ENCODE measurements at places on chromosomes 1 and 21. TPM values are rescaled to one million over a fixed set of nuclear protein-coding genes. Genes with fewer than 3 reads are reported as not detected.

- no peak overlapping the region for H3K4me3 ChIP-seq
- no peaks in the 10 kb centered on the region for H3K27me3 ChIP-seq
- H3K27ac ChIP-seq, result no peak overlapping the region
- DNase-seq, result no peak
- no peaks in the 10 kb centered on the region for H3K36me3 ChIP-seq
- peaks cover 5% of the 10 kb centered on the region for H3K4me1 ChIP-seq
Observed at GRCh38 chr1:17067069-17067426, 13.2 kb upstream of the SDHB start.

GRCh38 chr1:169025412-169025811, 81.1 kb upstream of the ATP1B1 start:
- no peak overlapping the region for H3K4me3 ChIP-seq
- no peaks in the 10 kb centered on the region for H3K4me1 ChIP-seq
- peaks cover 2% of the 10 kb centered on the region for H3K27me3 ChIP-seq
- H3K27ac ChIP-seq, result no peak overlapping the region
- no peak for DNase-seq

DNA sequence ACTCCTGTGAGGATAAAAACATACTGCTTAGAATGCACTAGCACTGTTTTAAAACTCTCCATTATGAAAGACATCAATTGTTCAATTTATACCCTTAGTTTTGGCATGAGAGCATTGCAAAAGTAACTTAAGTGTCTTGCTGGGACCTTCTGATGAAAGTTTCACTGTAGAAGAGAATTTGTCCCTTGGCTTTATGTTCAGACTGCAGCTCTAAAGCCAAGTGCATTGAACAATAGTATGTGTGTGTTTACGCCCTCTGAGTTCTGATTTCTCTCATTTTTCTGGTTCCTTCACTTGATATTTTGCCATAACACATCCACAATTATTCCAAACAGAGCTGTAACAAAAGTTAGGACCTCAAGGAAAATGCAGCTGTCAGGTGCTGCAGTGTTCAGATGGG, 474.6 kb downstream of the DISC1 start:
- H3K4me1 ChIP-seq, result no peaks in the 10 kb centered on the region
- no peak overlapping the region for H3K27ac ChIP-seq
- no peak overlapping the region for H3K4me3 ChIP-seq
- no peak for DNase-seq
- H3K27me3 ChIP-seq, result no peaks in the 10 kb centered on the region
- H3K36me3 ChIP-seq, result no peaks in the 10 kb centered on the region

- H3K4me3 ChIP-seq, result no peak overlapping the region
- H3K36me3 ChIP-seq, result no peaks in the 10 kb centered on the region
- H3K27me3 ChIP-seq, result no peaks in the 10 kb centered on the region
Observed at GRCh38 chr21:43721206-43721605, 2.3 kb downstream of the PDXK start.

DNA sequence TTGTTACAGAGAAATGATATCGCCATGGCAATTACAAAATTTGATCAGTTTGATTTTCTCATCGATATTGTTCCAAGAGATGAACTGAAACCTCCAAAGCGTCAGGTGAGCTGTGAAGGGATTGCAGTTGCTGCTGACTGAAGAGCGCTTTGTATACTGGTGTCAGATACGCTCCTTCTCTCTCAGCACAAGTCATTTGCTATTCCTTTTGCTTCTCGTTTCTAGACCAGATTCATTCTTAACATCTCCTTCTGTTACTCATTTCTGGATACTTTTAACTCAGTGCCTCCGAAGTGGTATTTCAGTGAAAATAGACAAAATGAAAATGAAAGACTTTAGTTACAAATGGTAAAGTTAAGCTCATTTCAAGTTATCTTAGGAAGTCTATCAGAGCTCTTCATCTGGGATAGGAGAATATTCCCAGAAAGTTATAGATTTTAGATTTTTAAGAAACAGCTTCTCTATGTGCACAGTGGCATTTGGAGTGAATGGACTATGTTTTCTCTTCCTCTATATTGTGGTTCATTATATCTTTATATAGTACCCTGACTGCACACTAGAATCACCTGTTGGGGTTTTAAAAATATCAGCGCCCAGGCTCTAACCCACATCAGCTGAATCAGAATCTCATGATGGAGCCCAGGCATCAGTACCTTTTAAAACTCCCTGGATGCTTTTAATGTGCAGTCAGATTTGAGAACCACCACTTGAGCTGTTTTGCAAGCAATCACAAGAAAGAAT, 30.3 kb upstream of the KCNQ4 start:
- H3K36me3 ChIP-seq, result peaks cover 28% of the 10 kb centered on the region
- no peaks in the 10 kb centered on the region for H3K4me1 ChIP-seq
- no peak for DNase-seq
- no peak overlapping the region for H3K4me3 ChIP-seq
- H3K27ac ChIP-seq, result no peak overlapping the region
- H3K27me3 ChIP-seq, result no peaks in the 10 kb centered on the region

GRCh38 chr1:202247837-202248795, 54.5 kb downstream of the LGR6 start:
- no peaks in the 10 kb centered on the region for H3K4me1 ChIP-seq
- no peak for DNase-seq
- H3K27me3 ChIP-seq, result peaks cover 8% of the 10 kb centered on the region
- no peak overlapping the region for H3K4me3 ChIP-seq
- H3K27ac ChIP-seq, result no peak overlapping the region
- no peaks in the 10 kb centered on the region for H3K36me3 ChIP-seq

DNA sequence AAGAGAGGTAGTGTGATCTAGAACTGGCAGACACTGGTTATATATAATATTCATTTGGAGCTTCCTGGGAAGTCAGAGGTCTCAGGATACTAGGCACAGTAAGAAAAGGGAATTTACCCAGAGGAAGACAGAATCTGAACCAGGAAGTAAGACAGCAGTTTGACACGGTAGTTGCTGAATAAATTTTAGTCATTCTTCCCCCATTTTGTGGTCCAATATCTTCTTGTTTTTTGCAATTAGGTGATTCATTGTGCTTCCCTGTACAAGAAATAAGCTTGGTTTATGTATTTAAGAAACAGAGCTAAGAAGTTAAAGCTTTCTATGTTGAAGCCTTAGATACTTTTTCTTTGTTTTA, 1.3 kb downstream of the TMEM167B start:
- H3K27ac ChIP-seq, result peak overlapping the region; percentile 63
- H3K36me3 ChIP-seq, result peaks cover 2% of the 10 kb centered on the region
- peak overlapping the region; percentile 97 for H3K4me3 ChIP-seq
- peaks cover 13% of the 10 kb centered on the region for H3K4me1 ChIP-seq
- no peaks in the 10 kb centered on the region for H3K27me3 ChIP-seq

DNA sequence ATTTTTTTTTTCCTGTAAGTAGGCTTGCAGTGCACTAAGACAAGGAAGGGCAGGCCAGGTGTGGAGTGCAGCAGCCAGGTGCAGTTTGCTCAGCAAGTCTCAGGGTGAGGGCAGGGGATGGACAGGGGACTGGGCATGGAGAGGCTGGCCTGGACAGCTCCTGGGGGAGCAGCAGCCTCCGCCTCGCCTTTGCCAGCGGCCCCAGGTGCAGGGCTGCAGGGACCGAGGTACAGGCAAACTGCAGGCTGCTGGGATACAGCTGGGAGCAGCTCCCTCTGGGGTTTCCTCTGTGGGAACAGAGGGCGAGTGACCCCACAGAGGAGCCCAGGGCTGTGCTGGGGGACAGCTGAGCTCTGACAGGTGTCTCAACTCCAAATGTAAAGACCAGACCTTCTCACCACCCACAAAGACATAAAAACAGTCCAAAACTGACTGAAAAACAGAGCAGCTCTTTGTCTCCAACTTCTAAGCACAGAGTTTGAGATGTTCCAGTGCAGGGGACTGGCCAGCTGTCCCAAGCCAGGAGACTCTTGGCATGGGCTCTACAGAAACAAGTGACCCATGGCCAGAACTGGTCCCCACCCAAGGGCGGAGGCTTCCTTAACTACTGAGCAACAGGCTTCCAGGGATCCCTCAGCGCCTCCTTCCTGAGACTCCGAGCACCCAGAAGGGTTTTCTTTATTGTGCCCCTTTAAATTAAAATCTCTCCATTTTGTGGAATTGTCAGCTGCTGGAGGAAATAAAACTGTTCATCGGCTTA, 27.7 kb upstream of the AJAP1 start:
- no peak for DNase-seq
- H3K27me3 ChIP-seq, result no peaks in the 10 kb centered on the region
- no peak overlapping the region for H3K27ac ChIP-seq
- H3K4me1 ChIP-seq, result no peaks in the 10 kb centered on the region

DNA sequence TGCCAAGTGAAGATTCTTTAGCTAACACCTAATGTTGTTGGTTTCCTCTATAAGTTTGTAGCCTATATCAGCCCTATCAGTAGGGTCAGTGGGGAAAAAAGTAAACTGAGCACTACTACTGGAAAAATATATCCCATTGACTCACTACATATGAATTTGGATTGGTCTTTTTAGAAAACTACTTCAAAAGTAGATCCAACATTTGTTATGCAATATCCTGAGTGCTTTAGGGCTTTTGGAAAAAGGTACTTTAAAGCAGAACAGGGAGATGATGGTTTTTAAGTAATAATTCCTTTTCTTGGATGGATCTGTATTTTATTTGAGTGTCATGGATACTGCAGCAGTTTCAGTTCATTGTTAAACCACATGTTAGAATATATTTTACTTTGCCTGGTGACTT, 7.1 kb downstream of the C1orf21 start:
- no peak overlapping the region for H3K27ac ChIP-seq
- no peak for DNase-seq
- no peaks in the 10 kb centered on the region for H3K36me3 ChIP-seq
- no peak overlapping the region for H3K4me3 ChIP-seq
- no peaks in the 10 kb centered on the region for H3K27me3 ChIP-seq
- H3K4me1 ChIP-seq, result no peaks in the 10 kb centered on the region

GRCh38 chr1:943545-944340, 15.3 kb downstream of the NOC2L start:
- no peak for DNase-seq
- no peak overlapping the region for H3K4me3 ChIP-seq
- no peak overlapping the region for H3K27ac ChIP-seq

DNA sequence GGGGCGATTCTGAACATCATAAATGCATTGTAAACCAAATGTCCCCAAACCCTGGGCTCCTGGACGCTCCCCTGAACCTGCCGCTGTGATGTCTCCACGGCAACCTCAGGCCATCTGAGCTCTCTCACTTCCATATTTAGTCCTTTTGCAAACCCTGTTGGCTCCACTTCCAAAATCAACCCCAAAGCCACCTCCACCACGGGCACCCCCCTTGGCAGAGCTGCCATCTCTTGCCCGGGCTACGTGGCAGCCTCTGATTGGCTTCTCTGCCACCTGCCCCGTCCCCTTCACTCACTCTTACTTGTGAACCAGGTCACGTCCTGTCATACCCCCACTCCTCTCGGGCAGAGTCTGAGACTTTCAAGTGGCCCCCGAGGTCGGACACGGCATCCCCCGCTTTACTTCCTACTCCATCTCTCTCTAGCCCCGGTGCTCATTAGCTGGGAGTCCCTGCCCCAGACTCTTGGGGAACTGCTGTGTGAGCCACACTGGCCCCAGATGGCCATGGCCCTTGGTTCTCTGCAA, 15.8 kb downstream of the PRXL2B start:
- no peaks in the 10 kb centered on the region for H3K36me3 ChIP-seq
- no peaks in the 10 kb centered on the region for H3K27me3 ChIP-seq
- no peaks in the 10 kb centered on the region for H3K4me1 ChIP-seq
- no peak overlapping the region for H3K4me3 ChIP-seq
- DNase-seq, result no peak

- no peak overlapping the region for H3K27ac ChIP-seq
- H3K4me3 ChIP-seq, result peak overlapping the region; percentile 48
- H3K4me1 ChIP-seq, result peaks cover 24% of the 10 kb centered on the region
- peak; percentile 41 for DNase-seq
- H3K27me3 ChIP-seq, result no peaks in the 10 kb centered on the region
Observed at GRCh38 chr1:6497215-6497866, 5.9 kb upstream of the PLEKHG5 start.

- H3K27me3 ChIP-seq, result no peaks in the 10 kb centered on the region
- H3K4me1 ChIP-seq, result peaks cover 3% of the 10 kb centered on the region
- no peak overlapping the region for H3K4me3 ChIP-seq
- H3K27ac ChIP-seq, result peak overlapping the region; percentile 51
- H3K36me3 ChIP-seq, result peaks cover 2% of the 10 kb centered on the region
- DNase-seq, result peak; percentile 44
Observed at GRCh38 chr1:10378081-10378841, 20.6 kb upstream of the PGD start.

DNA sequence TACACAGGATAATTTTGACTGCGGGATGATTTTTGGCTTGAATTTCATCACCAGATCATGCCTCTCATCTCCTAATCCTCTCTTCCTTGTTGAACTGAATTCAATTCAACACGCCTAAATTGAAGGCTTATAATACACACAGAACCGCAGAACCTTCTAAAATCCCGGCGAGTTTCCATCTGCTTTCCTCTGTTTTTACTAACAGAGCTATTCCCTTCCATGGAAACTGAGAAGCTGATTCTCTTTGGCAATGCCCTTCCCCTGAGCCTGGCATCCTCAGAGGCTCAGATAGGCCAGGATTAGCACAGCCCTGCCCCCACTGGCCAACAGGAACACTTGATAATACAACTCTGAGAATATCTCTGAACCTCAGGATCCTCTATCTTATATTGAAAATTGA, 130.2 kb downstream of the CAPN8 start:
- no peaks in the 10 kb centered on the region for H3K36me3 ChIP-seq
- H3K4me3 ChIP-seq, result no peak overlapping the region
- no peak overlapping the region for H3K27ac ChIP-seq
- no peak for DNase-seq

DNA sequence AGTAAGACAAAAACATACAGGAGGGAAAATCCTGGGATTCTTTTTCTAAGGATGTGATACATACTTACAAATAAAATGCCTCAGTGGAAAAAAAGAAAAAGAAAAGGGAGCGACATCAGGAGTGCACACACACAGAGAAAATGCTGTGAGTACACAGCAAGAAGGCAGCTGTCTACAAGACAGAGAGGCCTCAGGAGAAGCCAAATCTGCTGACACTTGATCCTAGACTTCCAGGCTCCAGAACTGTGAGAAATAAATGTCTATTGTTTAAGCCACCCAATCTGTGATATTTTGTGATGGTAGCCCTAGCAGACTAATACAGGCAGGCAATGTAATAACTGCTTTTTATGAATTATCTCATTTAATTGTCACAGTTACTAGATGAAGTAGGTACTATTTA, 17.0 kb upstream of the TRIM45 start:
- no peaks in the 10 kb centered on the region for H3K4me1 ChIP-seq
- H3K27ac ChIP-seq, result no peak overlapping the region
- no peaks in the 10 kb centered on the region for H3K36me3 ChIP-seq
- DNase-seq, result no peak
- H3K27me3 ChIP-seq, result no peaks in the 10 kb centered on the region

- H3K4me3 ChIP-seq, result peak overlapping the region; percentile 1
- H3K4me1 ChIP-seq, result peaks cover 14% of the 10 kb centered on the region
- no peaks in the 10 kb centered on the region for H3K27me3 ChIP-seq
- H3K36me3 ChIP-seq, result no peaks in the 10 kb centered on the region
- H3K27ac ChIP-seq, result peak overlapping the region; percentile 49
- DNase-seq, result peak; percentile 70
Observed at GRCh38 chr1:1157426-1157913, 16.2 kb upstream of the TTLL10 start.

The SPRR1A gene
- not detected for total RNA-seq

The ETV3L gene
- not detected for total RNA-seq

The SCYL3 gene
- 5.6 TPM for total RNA-seq

The MEGF6 gene
- total RNA-seq, result 47.4 TPM

The CELA2B gene
- total RNA-seq, result not detected

All from endothelial cell of umbilical vein (primary cell).